ENCODE measurements at places on chromosomes 2 and 18. TPM values are rescaled to one million over a fixed set of nuclear protein-coding genes. Genes with fewer than 3 reads are reported as not detected.

The MROH2A gene
- total RNA-seq: 2.1 TPM

- H3K4me3 ChIP-seq: no peak overlapping the region
- no peak for DNase-seq
- H3K27ac ChIP-seq: no peak overlapping the region
Measured at GRCh38 chr18:46060359-46060841, 11.7 kb downstream of the PSTPIP2 start.

The TLX2 gene
- total RNA-seq: not detected

The ACVR1C gene
- total RNA-seq: 0.19 TPM

DNA sequence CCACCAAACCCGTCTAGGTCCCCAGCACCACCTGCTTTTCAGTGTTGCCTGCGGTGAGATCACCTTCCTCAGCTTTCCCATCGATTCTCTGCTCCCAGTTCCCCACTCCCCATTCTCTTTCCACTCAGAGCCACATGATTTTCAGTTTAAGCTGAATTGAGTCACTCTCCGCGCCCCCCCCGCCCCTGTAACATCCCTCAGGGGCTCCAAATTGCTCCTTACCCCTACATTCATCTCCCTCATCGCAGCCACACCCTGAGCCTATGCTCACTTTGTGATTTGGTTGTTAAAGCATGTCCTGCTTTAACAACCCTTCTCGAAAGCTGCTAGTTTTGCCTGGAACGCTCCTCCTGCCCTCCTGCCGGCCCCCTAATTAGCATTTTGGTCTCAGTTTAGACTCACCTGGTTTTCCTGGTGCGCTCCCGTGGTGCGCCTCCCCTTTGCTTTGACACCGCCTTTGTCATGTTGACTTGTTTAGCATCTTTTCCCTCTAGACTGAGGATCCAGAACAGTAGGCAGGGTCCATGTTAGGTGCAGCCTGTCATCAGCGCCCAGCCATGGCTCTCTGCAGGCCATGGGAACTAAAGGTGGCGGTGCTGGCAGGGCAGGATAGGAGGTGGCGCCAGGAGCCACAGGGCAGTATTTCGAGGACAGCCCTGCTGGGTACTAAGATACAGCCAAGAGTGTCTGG is 60.8 kb downstream of the ST3GAL5 start:
- H3K27ac ChIP-seq: no peak overlapping the region
- H3K4me1 ChIP-seq: no peaks in the 10 kb centered on the region
- no peaks in the 10 kb centered on the region for H3K36me3 ChIP-seq
- H3K4me3 ChIP-seq: no peak overlapping the region

The FBLN7 gene
- total RNA-seq: 2.9 TPM

GRCh38 chr18:58013241-58014211 is 30.5 kb upstream of the NEDD4L start:
- H3K4me1 ChIP-seq: peaks cover 6% of the 10 kb centered on the region
- no peak for DNase-seq
- no peak overlapping the region for H3K4me3 ChIP-seq
- no peaks in the 10 kb centered on the region for H3K36me3 ChIP-seq
- H3K27ac ChIP-seq: peak overlapping the region; percentile 58
- H3K27me3 ChIP-seq: no peaks in the 10 kb centered on the region

GRCh38 chr18:23890589-23890988 is 124.0 kb upstream of the TTC39C start:
- no peaks in the 10 kb centered on the region for H3K27me3 ChIP-seq
- no peak overlapping the region for H3K4me3 ChIP-seq
- no peaks in the 10 kb centered on the region for H3K36me3 ChIP-seq
- peaks cover 8% of the 10 kb centered on the region for H3K4me1 ChIP-seq
- no peak overlapping the region for H3K27ac ChIP-seq

The ZDBF2 gene
- 7.1 TPM for total RNA-seq

- no peaks in the 10 kb centered on the region for H3K36me3 ChIP-seq
- H3K4me1 ChIP-seq: no peaks in the 10 kb centered on the region
- H3K4me3 ChIP-seq: no peak overlapping the region
- no peak for DNase-seq
Measured at GRCh38 chr18:8448130-8448529, 161.1 kb upstream of the RAB12 start.

- H3K4me3 ChIP-seq: no peak overlapping the region
- no peaks in the 10 kb centered on the region for H3K36me3 ChIP-seq
- DNase-seq: no peak
- no peaks in the 10 kb centered on the region for H3K4me1 ChIP-seq
- no peak overlapping the region for H3K27ac ChIP-seq
- no peaks in the 10 kb centered on the region for H3K27me3 ChIP-seq
Measured at GRCh38 chr18:76506974-76507764, 12.1 kb upstream of the ZNF516 start.

Data from esophagus squamous epithelium (tissue), 5 donors.